NCI-H446 (cell line): ENCODE measurements at places on chromosomes 16 and 17.

- DNase-seq, result no peak
Observed at GRCh38 chr17:36978810-36979564, 30.2 kb downstream of the AATF start.

DNA sequence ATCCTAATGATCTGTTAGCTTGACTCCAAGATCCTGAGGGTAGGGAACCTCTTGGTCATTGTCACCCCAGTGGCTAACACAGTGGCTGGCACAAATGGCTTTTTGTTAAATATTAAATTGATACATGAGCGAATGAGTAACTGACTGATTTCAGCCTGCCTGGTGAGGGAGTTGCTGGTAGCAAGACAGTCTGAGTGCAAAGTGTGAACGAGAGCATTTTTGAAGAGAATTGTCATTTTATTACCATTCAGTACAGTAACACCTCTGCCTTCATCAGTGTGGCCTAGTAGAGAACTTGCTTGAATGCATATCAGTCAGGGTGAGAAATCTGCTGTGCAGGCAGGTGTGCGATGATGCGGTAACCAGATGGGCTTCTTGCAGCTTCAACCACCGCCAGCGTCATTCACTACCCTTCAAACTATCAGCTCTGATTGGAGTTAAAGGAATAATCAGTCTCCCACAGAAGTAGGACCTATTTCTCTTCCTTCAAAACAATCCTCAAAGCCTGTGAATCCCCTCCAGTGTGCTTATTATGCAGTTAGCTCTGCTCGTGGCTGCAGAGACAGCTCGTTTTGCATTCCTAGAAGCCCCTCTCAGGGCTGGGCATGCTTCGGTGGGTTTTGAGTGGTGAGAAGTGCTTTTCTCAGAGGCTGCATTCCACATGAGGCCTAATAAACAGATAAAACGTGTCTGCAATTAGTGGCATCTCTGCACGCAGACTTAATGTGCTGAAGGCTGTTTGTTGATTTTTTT is 29.0 kb downstream of the HEXIM2 start:
- no peak for DNase-seq

DNA sequence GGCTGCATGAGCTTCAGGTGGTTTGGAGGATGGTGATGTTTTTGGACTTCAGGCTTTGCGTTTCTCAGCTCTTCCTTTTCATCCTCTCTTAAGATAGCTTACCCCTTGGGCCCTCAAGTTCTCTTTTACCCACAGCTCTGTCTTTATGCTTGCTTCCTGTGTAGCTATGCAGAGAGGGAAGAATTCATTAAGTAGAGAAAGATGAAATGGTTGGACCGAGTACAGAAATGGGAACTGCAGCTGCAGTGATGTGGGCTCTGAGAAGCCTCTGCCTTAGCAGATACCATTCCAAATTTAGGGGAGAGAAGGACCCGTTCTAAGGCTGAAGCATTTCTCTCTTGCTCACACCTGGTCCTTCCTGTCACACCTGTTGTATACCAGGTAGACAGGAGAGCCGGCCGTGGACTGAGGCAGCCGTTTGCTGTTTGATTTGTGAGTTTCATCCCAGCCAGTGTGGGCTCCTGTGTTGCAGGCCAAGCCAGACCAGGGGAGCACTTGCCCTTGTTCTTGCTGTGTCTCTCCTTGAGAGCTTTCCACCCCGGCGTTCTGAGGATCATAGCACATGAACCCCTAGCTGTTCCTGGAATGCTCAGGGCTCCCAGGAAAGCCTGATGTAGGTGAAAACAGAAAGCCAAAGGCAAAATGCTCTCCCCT is 392.7 kb downstream of the CPPED1 start:
- DNase-seq, result no peak

DNA sequence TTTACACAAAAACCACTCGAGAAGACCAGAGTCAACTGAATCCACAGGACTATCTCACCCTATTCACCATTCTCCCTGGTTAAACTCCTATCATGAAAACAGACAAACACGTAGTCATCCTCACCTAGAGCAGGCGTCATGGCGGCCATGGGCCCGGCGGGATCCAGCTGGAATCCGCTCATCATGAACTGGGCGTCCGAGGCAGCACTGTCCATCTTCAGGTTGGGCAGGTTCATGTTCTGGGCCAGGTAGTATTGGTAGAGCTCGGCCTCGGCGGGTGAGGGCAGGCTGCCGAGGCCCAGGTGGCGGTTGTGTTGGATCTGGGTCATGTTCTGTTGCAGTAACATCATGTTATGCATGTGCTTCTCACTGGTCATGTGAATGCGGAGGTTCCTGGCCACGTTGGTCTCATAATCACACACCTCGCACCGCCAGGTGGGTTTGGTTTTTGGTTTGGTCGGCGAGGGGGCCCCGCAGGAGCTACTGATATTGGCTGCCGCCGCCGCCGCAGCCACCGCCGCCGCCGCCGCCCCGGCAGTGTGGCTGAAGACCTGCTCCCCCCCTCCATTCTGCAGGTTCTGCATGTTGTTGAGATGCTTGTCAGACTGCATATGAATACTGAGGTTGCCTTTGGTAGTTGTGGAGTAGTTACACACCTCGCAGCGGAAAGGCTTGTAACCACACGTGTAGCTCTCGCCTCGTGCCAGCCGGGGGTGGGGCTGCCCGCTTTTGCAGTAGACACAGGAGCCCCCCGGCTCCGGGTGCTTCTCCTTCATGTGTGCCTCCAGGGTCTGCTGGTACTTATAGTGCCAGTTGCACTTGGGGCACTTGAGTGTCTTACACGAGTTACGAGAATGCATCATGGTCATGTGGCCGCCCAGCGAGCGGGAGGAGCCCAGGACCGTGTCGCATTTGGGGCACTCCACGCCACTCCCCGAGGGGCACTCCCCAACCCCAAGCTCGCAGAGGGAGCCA is 90.3 kb downstream of the ZFHX3 start:
- no peak for DNase-seq

DNA sequence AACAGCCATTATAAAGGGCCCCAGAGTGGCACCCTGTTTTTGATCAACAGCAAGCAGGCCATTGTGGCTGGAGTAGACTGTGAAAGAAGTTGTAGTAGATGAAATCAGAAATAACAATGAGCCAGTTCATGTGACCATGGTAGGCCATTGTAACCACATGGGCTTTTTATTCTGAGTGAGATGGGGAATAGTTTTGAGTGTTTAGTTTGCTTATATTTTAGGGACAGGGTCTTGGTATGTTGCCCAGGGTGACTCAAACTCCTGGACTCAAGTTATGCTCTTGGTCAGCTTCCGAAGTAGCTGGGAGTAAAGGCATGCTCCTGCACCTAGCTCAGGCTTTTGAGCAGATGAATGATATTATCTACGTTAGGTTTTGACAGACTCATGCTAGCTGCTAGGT is 12.0 kb downstream of the CBFB start:
- no peak for DNase-seq

- DNase-seq, result no peak
Observed at GRCh38 chr17:79794659-79795511, 2.0 kb downstream of the CBX8 start.

DNA sequence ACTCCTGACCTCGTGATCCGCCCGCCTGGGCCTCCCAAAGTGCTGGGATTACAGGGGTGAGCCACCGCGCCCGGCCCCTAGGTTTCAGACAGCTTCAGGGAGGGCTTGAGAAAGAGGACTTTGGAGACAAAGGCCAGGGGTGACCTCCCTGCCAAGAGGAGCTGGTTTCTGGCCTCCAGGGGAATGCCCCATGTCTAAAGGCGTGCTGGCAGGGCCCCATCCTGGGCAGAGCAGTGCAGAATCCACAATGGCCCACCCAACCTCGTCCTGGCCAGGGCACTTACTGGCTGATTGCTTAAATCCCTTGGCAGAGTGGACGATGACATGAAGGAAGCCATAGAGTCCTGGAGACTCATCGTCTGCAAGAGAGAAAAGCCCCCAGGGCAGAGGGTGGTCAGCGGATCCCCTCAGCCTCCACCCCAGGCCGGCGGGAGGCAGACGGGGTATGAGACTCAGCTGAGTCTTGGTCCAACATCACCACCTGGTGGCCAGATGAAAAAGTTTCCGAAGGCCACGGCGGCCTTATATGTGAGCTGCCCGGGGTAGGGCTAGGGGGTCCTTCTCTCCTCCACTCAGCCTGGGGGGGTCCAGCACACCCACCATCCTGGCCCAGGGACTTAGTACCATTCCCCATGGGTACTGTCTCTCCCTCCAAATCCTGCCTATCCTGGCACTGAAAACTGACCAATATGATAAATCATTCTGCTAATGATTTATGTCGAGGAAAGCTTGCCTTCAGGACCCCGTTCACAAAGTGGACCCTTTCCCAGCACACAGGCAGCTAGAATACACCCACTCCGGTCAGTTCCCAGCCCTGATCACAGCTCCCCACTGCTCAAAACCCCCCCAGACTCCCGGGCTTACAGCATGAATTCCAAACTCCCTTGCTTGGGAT is 59.1 kb downstream of the TIMM22 start:
- no peak for DNase-seq
